Hematopoietic multipotent progenitor cell treated with erythropoietin and hydrocortisone succinate and interleukin-3 and kit ligand, for 4 days (in vitro differentiated cells): ENCODE measurements at places on chromosomes 1 and 21.

DNA sequence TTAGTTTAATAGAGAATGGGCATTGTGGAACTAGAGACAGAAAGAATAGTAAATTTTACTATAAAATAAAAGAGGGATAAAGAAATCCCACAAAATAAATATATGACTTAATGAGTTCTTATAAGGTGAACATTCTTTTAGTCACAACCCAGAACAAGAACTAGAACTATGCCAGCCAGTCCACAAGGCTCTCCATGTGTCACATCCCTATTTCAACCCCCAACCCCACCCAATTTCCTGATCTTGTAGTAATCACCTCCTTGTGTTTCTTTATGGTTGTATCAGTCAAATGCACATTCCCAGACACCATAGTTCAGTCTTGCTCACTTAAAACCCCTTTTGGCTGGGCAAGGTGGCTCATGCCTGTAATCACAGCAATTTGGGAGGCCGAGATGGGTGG lies 662.3 kb upstream of the CAMK1G start:
- DNase-seq = no peak

DNA sequence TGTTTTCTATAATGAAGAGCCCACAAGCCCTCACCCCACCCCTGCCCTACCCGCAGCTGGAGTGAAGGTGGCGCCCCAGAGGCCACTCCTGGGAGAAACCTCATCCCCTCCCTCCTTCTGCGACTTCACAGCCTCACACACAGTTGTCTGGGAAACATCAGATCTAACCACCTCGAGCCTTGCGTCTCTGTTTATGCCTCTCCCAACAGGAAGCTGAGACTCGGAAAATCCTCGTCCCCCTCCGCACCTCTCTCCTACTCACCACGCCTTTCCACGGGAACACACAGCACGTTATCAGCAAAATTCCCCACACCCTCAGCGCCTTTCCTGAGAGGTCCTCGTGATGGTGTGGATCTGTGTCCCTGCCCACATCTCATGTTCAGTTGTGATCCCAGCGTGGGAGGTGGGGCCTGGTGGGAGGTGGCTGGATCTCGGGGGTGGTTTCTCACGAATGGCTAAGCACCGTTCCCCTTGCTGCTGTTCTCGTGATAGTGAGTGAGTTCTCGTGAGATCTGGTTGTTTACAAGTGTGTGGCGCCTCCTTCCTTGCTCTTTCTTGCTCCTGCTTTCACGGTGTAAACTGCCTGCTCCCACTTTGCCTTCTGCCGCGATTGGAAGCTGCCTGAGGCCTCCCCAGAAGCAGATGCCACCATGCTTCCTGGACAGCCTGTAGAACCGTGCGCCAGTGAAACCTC lies 190.6 kb downstream of the KIF26B start:
- DNase-seq = no peak

GRCh38 chr1:165628147-165628822 lies 2.7 kb upstream of the MGST3 start:
- DNase-seq = no peak

GRCh38 chr1:100152271-100152670 lies 19.3 kb downstream of the TRMT13 start:
- DNase-seq = no peak

DNA sequence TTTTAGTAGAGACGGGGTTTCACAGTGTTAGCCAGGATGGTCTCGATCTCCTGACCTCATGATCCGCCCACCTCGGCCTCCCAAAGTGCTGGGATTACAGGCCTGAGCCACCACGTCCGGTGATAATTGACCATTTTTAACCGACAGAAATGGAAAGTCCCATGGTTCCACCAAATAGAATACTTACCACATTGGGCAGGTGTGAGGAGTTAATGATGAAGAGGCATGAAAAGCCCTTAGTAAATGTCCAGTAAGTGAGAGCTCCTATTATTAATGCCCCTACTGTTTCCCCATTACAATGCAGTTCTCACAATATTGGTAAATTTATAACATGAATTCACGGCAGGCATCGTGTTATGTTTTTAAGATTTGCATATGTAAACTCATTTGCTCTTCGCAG lies 8.1 kb upstream of the GCLM start:
- no peak for DNase-seq

GRCh38 chr1:151372058-151372934 lies at the start of gene SELENBP1:
Gene SELENBP1 (minus strand): TSS chr1:151372705. CDS start chr1:151372641, 64 bp downstream.
- DNase-seq = peak; percentile 42

DNA sequence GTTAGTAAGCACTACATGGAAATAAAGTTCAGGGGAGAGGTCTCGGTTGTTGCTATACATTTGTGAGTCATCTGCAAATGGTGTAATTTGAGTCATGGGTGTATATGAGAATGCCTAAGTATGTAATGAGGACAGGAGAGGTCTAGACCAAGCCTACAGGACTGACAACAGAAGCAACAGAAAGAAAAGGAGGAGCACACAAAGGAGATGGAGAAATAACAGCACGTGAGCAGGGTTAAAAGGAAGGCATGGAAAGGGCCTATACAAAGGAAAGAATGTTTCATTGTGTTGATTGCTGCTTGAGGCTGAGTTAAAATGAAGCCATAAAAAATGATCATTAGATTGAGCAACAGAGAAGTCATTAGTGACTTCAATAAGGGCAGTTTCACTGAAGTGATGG lies 28.0 kb upstream of the PRKAA2 start:
- no peak for DNase-seq

DNA sequence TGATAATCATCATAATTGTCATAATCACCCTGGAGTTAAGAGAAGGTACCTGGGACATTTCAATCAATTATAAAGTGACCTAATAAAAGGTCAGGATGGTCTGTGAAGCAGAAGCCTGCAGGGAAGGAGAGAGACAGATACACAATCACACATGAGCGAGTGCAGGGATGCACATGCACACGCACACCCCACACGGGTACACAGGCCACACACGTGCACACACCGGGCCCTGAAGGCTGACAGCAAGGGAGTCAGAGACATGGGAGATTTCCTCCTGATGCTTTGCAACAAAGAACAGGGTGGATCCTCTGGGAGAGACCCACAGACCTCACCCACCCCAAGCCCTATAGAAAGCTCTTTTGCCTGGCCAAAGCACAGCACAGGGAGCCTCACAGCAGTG lies 82.3 kb upstream of the ZC3H12A start:
- no peak for DNase-seq
